ENCODE measurements at places on chromosomes 12 and 14.

DNA sequence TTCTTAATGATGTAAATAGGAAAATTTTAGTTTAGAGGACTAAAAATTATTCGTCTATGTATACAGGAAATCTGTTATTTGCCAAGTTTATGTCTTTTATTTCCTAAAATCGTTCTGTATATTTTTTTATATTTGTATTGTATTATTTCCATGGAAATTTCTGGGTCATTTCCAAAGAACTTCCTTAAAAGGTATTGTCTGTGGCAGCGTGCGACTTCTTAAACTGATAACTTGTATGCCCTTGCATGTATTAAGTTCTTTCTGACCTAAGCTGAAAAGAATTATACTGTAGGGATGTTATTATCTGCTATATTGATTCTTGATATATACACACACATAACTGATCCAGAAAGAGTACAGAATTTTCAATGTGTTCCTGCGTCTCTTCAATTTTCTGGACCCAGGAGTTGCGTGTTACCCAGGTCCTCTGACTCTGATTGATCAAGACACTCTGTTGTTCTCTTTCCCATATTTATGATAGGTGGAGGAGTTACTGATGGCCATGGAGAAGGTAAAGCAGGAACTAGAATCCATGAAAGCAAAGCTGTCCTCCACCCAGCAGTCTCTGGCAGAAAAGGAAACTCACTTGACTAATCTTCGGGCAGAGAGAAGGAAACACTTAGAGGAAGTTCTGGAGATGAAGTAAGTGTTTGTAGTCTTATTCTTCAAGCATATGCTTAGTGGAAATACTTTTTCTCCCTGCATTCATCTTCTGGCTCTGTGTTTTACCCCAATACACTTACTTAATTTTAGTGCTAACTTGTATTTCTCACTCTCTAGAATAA is 298.5 kb downstream of the ERC1 start:
- DNase-seq: no peak

GRCh38 chr14:104150136-104151025 is 12.0 kb downstream of the KIF26A start:
- peak; percentile 35 for DNase-seq

DNA sequence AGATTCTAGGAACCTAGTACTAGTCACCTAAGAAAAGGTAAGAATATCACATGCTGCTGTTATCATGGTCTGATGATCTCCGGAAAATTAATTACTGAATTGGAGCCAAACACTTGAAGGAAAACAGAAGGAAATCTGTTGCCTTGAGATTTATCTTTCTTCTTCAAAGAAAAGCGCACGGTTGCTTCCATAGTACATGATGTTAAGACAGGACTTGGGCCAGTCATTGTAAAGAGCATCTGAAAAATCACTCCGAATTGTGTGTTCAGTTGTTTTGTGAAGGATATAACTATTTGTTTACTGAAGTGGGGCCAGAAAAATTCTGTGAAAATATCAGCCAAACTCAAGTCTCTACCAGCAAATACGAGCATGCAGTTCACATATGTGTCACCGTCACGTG is 134.9 kb upstream of the FOXN3 start:
- no peak for DNase-seq

DNA sequence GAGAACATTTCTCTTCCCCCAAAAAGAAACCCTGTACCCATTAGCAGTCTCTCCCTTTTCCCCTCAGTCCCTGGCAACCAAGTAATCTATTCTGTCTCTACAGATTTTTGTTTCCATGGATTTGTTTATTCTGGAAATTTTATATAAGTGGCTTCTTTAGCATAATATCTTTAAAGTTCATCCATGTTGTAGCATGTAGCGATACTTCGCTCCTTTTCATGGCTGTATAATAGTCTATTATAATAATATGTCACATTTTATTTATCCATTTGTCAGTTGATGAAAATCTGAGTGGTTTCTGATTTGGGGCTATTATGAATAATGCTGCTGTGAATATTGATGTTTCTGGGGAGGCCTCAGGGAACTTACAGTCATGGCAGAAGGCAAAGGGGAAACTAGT is 12.8 kb upstream of the MYO1H start:
- no peak for DNase-seq

DNA sequence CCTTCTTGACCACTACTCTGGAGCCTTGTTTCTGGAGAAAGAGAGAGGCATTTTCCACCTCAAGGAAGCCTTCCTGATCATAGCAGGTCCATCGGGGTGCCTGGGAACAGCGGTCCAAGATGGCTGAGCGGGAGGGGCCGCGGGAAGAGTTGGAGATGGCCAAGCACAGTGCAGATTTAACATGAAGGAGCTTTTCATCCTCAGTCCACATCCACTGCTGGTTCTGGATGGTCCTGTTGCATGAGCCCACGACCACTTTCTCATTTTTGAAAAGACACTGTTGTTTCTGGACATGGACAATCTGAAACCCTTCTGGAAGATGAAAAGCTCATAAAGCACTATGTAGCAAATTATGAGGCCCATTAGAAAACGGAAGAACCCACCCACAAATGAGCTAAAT is 1.5 kb downstream of the PTPRB start:
- DNase-seq: no peak

DNA sequence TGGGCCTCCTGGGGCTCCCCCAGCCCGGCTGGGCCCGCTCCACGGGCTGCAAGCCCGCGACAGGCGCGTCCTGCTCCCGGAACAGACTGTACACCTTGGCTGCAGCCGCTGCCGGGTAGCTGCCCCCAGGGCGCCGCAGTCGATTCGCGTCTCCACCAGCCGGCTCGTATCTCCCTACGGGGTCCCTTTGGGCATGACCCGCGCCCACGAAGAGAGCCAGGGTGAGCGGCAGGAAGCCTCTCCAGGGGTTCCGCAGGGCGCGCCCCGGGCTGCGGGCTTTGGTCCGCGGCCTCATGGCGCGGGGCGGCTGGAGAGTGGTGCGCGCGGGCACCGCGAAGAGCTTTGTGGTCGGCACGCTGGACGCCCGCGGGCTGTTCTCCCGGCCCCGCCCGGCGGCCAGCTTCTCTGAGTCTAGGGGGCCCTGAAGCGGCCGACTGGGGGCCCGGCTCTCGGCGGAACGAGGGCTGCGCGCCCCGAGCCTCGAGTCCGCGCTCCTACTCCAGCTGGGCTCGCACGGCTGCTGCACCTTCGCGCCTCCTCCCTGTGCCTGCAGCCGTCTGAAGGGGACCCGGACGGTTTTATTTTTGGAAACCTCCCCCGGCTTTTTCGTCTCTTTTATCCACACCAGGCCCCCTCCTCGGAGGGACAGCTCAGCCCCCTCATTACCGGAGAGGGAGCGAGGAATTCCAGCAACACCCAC is at the start of gene LTBP2:
Gene LTBP2, minus strand, starts transcription at position 588 of the 700 bp plus-strand sequence. Its CDS starts 293 bp downstream, at position 295.
- DNase-seq: peak; percentile 33

- no peak for DNase-seq
Observed at GRCh38 chr12:72349491-72349890, 77.3 kb downstream of the TRHDE start.

DNA sequence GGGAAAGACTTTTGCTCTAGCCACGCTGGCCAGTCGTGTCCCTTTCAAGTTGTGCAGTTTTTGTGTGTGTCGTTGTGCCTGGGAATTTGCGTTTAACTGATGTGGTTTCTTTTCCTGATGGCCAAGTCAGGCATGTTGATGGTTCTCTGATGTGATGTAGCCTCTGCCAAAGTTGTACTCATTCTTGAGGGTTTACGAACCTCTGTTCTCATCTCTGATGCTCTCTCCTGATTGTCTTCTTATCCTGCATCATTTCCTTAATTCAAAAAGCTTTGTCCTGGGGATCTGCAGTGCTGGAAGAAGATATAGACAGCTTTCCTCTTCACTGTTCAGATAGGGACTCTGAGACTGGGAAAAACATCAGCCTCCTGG is 25.4 kb downstream of the CD9 start:
- DNase-seq: no peak

- no peak for DNase-seq
Observed at GRCh38 chr12:8562310-8562709, 21.6 kb upstream of the CLEC4E start.

GRCh38 chr12:97572220-97572619 is 109.6 kb downstream of the RMST start:
- DNase-seq: no peak

GRCh38 chr12:87413784-87414183 is 615.4 kb downstream of the C12orf50 start:
- no peak for DNase-seq

GRCh38 chr12:120998435-120998834 is 17.9 kb downstream of the C12orf43 start:
- DNase-seq: no peak

GRCh38 chr12:82415402-82415801 is 57.1 kb downstream of the METTL25 start:
- DNase-seq: no peak

- peak; percentile 73 for DNase-seq
Observed at GRCh38 chr14:53151523-53152183, 1.5 kb downstream of the DDHD1 start.

DNA sequence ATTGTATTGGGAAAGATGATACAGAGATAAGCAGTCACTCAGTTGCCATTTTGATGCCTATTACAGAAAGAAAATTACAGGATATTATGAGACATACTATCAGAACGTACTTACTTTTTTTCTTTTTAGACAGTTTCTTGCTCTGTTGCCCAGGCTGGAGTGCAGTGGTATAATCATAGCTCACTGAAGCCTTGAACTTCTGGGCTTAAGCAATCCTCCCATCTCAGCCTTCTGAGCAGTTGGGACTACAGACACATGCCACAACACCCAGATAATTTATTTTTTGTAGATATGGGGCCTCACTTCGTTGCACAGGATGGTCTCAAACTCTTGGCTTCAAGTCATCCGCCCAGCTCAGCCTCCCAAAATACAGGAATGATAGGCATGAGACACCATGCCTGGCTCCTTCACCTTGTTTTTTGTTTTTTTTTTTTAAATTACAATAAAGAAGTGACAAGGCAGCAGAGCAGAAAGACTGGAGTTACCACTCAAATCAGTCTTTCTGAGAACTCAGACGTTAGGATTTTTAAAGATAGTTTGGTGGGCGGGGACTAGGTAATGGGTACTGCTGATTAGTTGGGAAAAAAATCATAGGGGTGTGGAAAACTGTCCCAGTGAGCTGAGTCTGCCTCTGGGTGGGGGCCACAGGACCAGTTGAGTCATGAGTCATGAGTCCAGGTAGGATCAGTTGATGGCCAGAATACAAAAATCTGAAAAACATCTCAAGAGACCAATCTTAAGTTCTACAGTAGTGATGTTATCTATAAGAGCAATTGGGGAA is 11.5 kb upstream of the CPM start:
- no peak for DNase-seq

DNA sequence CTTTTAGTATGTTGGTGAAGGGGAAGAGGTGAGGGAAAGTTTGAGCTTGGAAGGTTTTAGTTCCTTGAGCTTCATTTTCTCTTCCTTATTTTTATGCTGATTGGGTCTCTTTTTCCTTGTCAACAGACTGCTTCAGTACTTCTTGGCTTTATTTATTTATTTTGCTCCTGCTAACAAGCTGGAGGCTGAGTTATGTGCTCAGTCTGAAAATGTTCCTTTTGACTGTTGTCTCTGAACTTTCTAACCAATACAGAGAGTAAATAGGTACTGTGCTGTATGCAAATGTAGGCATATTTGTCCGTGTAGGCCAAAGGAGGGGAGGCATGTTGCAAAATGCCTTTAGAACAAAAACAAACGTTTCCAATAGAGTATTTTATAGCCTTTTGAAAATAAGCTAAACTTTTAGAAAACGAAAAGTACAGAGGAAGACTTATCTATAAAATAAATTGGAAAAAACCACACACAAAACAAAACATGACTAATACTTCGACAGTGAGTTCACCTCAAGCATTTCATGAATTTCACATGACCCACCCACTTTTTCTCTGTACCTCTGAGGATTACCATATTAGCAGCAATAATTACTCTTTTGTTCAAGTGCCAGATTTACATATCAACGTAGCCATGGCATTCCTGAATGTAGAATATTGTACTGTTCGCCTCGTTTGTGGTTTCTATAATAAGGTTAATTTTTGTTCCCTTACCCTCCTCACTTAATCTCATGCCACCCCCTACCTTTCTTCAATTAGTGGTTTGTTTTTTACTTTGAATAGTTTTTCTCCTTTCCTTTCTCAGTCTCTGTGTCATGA is 4.7 kb upstream of the CREBL2 start:
- DNase-seq: no peak

DNA sequence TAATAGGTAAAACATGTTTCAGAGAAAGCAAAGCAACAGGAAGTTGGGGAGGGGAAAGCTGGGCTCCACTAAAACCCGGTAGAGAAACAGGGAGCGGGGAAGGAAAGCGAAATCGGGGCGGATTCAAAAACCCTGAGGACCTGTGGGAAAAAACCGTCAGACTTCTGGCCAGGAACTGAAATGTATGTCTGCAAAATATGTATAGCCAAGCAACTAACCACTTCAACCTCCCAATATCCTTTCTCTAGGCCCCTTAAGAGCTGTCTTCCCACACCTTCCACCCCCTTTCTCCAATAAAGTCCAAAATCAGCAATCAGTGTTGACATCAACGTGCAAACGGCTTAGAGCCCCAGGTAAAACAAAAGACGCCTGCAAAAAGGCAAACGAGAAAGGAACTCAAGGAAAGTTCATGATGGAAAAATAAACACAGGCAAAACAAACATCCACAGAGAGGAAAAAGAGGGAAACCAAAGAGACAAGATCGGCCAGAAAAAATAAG is 32.8 kb downstream of the SIX1 start:
- DNase-seq: no peak

DNA sequence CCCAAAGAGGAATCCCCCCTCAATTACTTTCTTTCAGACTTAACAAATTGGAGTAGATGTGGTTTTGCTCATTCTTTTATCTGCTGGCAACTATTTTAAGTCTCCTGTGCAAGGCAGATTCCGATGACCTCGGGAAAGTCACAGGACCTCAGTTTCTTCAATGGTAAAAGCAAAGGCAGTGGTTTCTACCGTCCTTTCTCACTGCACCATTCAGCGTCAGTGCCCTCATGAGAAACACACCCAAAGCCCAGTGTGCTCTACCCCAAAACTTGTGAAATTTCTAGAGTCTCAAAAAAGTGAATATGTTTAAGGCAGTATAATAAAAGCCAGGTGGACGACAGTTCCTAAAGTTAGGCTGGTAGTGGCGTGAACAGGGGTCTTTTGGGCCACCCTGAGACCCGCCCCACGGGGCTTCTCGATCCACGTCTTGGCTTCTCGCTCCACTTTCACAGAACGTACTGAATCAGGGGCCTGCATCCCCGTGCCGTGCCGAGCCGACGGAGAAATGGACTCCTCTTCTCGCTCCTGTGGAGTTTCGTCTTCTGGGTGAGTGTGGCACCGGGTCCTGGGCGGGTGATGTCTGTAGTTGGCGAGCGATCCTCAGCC is 1.3 kb upstream of the ARHGAP5 start:
- peak; percentile 66 for DNase-seq

GRCh38 chr12:64098709-64099354 is 123.3 kb downstream of the KICS2 start:
- DNase-seq: peak; percentile 63
